ENCODE measurements at places on chromosomes 5 and 9. TPM values are rescaled to one million over a fixed set of nuclear protein-coding genes. Genes with fewer than 3 reads are reported as not detected.
A peak's percentile ranks its signal among the peaks of the same experiment; 100 is the strongest.

DNA sequence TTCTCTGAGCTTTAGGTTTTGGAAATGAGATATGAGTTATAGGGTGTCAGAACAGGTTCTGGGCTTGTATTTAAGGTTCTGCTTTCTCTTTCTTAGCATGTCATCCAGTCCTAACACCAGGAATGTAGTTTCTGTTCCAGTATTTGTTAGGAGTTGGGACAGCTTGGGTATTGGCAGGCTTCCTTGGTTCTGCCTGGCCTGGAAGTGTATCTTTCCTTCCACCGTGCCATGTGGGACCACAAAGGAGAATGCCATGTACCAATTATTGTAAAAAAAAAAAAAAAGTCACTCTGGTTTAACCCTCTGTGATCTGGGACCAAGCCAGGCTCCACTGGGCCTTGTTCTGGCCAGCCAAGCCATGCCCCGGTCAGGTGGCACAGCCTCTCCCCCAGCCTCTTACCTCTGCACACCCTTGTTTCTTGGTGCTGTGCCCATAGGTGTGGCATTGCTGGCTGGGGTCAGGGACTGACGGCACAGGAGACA, 47.8 kb downstream of the ARHGAP26 start:
- no peaks in the 10 kb centered on the region for H3K27me3 ChIP-seq
- DNase-seq, result no peak
- H3K4me3 ChIP-seq, result no peak overlapping the region
- H3K36me3 ChIP-seq, result no peaks in the 10 kb centered on the region
- H3K27ac ChIP-seq, result no peak overlapping the region

- no peaks in the 10 kb centered on the region for H3K36me3 ChIP-seq
- H3K27me3 ChIP-seq, result no peaks in the 10 kb centered on the region
- no peak overlapping the region for H3K4me3 ChIP-seq
- H3K27ac ChIP-seq, result no peak overlapping the region
- peaks cover 5% of the 10 kb centered on the region for H3K4me1 ChIP-seq
These were observed 4.2 kb upstream of the ENTPD8 start for GRCh38 chr9:137445275-137445807.

- no peaks in the 10 kb centered on the region for H3K36me3 ChIP-seq
- H3K4me3 ChIP-seq, result no peak overlapping the region
- no peaks in the 10 kb centered on the region for H3K4me1 ChIP-seq
- no peak for DNase-seq
- H3K27me3 ChIP-seq, result no peaks in the 10 kb centered on the region
- no peak overlapping the region for H3K27ac ChIP-seq
These were observed 75.1 kb upstream of the SPRY4 start for GRCh38 chr5:142399891-142400290.

The SPATA31E1 gene
- total RNA-seq, result not detected

- no peaks in the 10 kb centered on the region for H3K27me3 ChIP-seq
- peaks cover 77% of the 10 kb centered on the region for H3K4me1 ChIP-seq
- peak overlapping the region; percentile 57 for H3K27ac ChIP-seq
- peak; percentile 68 for DNase-seq
These were observed 17.3 kb downstream of the EEIG1 start for GRCh38 chr9:127963359-127964064.

DNA sequence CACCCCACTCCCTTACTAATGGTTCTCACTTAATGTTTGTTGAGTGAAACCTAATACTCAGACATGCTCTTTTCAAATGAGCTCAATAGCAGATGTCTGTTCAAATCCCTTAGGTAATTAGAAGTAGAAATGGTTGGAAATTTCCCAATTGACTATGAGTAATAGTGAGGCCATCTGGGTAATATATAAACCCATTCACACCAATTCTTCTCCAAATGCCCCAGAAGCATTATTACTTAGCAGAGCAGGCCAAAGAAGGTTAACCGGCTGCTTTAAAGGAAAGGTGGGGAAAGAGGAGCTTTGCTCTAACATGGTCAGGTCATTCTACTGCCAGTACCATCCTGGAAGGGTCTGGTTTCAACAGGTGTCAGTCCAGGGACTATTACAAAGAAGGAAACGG, 119.5 kb upstream of the MTAP start:
- peaks cover 5% of the 10 kb centered on the region for H3K27me3 ChIP-seq
- DNase-seq, result no peak
- H3K27ac ChIP-seq, result no peak overlapping the region
- H3K4me1 ChIP-seq, result no peaks in the 10 kb centered on the region
- H3K4me3 ChIP-seq, result no peak overlapping the region

The CER1 gene
- total RNA-seq, result not detected

The HCN1 gene
- not detected for total RNA-seq

The TMEM8B gene
- total RNA-seq, result 22.0 TPM

DNA sequence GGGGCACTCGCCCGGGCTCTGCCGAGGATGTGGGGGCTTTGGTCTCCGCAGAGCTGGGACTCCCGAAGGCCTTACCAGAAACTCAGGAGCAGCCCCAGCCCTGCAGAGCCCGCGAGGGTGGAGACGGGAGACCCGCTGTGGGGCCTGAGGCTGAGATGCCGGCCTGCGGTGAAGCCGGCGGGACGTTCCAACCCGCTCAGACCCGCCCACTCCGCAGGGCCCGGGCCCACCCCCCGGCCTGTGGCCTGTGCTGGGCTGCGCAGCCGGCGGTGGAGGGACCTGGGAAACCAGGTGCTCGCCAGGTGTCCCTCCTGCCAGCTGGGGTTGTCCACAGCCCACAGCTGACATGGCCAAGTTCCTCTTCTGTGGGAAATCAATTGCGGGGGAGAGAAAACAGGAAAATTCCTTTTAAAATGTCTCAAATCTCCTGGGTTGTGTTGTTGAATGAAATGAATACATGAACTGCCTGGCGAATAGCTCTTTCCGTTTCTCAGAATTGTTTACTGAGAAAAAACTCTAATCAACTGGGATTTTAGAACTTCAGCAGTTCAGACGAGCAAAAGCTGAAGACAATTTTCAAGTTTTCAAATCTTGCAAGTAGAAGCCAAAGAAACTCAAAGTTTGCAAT, 49.0 kb upstream of the IRX4 start:
- H3K36me3 ChIP-seq, result no peaks in the 10 kb centered on the region
- peak overlapping the region; percentile 34 for H3K4me3 ChIP-seq
- H3K27me3 ChIP-seq, result peaks cover 33% of the 10 kb centered on the region
- no peaks in the 10 kb centered on the region for H3K4me1 ChIP-seq

DNA sequence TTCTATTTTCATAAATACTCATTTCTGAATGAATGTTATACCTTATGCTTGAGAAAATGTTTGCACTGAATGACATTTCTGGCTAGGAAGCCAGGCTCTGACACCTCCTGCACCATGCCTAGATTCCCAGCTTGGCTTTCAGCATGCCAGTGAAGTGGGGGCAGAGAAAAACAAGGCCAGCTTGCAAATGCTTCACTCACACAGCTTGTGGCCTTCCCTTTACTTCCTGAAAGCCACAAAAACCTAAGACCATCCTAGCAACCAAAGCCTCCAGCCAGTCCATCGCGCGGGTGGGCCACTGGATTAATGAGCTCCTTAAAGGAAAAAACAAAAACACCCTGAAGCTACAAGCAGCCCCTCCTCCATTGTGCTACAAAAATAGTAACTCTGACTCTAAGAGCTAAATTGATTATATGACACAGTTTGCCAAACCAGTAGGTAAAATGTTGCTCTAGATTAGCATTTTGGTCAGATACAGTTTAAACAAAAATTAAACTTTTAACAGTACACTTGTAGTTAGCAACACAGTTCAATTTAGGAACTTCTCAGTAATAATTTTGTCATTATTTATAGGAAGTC, 159.9 kb downstream of the TSSK1B start:
- H3K27ac ChIP-seq, result no peak overlapping the region
- no peaks in the 10 kb centered on the region for H3K4me1 ChIP-seq
- no peak for DNase-seq

DNA sequence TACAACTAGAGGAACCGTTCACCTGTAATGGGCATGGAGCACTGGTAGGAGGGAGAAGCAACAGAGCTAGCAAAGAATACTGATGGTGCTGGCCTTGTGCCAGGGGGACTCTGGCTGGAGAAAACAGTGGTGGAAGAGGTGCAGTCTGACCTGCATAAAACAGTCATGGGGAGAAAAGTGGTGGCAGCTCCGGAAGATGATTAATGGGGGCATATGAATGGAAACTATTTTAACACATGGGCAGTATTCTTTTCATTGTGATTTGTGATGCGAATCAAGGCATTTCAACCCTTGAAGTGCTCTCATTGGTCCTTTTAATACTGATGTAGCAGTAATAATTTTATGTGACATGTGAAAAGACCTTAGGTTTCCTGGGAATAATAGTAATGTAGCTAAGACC, 219.6 kb downstream of the ADAMTS6 start:
- no peaks in the 10 kb centered on the region for H3K27me3 ChIP-seq
- no peak overlapping the region for H3K27ac ChIP-seq
- no peak overlapping the region for H3K4me3 ChIP-seq
- no peaks in the 10 kb centered on the region for H3K36me3 ChIP-seq
- no peaks in the 10 kb centered on the region for H3K4me1 ChIP-seq

DNA sequence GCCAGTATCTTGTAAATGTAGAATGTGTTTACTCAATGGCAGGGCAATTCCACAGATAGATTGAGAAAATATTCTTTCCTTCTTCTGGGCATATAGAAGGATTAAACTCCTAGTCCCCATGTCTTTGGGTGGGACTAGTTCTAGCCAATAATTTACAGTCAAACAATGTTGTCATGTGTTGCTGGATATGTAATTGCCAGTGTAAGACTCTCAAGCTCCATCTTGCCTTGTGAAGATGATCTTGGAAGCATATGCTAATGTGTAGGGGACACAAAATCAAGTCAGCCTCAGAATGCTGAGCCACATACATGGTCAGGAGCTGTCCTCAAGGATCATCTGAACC, 386.9 kb downstream of the CETN3 start:
- H3K27me3 ChIP-seq, result no peaks in the 10 kb centered on the region
- no peak overlapping the region for H3K27ac ChIP-seq
- no peak for DNase-seq

- H3K4me3 ChIP-seq, result no peak overlapping the region
- DNase-seq, result no peak
- H3K4me1 ChIP-seq, result peaks cover 19% of the 10 kb centered on the region
- no peaks in the 10 kb centered on the region for H3K27me3 ChIP-seq
- H3K36me3 ChIP-seq, result no peaks in the 10 kb centered on the region
These were observed 6.3 kb downstream of the MTREX start for GRCh38 chr5:55313870-55314617.

DNA sequence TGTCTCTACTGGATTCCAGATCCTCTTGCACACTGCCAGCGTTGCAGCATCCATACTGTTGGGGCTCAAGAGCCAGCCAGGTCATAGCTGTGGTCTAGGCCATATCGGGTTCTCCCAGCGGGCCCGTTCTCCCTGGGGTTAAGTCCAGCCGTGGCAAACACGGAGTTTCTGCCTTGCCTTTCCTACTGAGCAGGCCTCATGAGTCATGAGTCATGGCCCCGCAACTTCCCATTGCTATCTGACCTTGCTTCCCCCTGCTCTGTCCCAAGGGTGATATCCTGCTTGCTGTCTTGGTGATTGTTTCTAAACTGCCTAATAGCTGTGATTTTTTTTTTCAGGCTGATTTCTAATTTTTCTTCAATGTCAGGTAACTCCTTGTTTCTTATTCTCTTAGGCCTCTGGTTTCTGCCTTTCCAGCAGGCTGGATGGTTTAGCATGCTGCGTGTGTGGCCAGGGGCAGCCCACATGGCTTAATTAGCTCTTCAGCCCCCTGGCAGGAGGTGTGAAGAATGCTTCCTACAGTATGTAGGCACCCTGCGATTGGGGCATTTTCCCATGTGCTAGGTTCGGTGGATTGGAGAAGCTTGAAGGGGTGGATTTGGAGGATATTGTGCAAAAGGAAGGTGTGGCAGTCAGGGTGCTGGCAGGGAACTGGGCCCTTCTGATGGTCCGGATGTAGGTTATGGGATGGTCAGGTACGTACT, 18.7 kb downstream of the DAPK1 start:
- H3K36me3 ChIP-seq, result no peaks in the 10 kb centered on the region
- peak overlapping the region; percentile 54 for H3K27ac ChIP-seq

- no peaks in the 10 kb centered on the region for H3K27me3 ChIP-seq
- peaks cover 36% of the 10 kb centered on the region for H3K4me1 ChIP-seq
- H3K36me3 ChIP-seq, result peaks cover 18% of the 10 kb centered on the region
- peak within 1 kb of the TSS; percentile 75 for H3K4me3 ChIP-seq
- DNase-seq, result peak; percentile 95
These were observed at the start of gene RNF14 for GRCh38 chr5:141968914-141969608. Gene RNF14, plus strand, starts transcription at chr5:141969105. Its CDS starts 4,484 bp downstream, at chr5:141973589.

DNA sequence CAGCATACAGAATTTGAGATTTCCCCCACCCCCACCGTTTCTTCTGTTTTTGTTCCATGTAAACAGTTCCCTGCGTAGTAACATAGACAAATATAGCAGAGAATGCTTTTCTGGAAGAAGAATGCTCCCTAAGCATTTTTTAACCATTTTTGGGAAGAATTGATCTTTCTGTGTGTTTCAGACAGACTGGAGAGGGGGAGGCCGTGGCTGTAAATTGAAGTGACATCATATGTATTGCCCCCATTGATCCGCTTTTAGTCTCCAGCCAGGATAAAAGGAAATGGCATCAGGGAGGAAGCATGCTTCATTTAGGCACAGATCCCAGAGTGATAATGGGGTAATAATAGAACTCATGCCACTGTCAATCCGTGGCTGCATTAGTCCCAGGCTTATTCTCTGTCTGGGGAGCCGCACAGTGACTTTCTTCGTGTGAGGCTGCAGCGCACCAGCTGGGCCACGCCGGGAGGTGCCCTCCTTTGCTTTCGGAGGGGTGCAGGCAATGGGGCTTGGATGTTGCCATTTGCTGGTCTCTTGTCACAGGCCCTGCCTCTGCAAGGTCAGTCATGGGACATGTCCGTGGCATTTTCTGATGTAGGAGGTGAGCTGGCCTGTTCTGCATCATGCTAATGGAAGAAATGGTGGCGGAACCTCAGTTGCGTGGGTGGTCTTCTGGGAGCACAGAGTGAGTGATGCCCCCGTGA, 261.5 kb downstream of the FANCC start:
- DNase-seq, result peak; percentile 39
- peaks cover 62% of the 10 kb centered on the region for H3K4me1 ChIP-seq
- H3K36me3 ChIP-seq, result peaks cover 4% of the 10 kb centered on the region
- H3K4me3 ChIP-seq, result no peak overlapping the region
- H3K27ac ChIP-seq, result peak overlapping the region; percentile 51

- no peaks in the 10 kb centered on the region for H3K4me1 ChIP-seq
- no peaks in the 10 kb centered on the region for H3K36me3 ChIP-seq
- no peak overlapping the region for H3K4me3 ChIP-seq
- no peak overlapping the region for H3K27ac ChIP-seq
These were observed 42.8 kb upstream of the SLIT3 start for GRCh38 chr5:169343766-169344165.

- H3K36me3 ChIP-seq, result no peaks in the 10 kb centered on the region
- no peak overlapping the region for H3K4me3 ChIP-seq
- no peaks in the 10 kb centered on the region for H3K4me1 ChIP-seq
These were observed 23.2 kb upstream of the LVRN start for GRCh38 chr5:115939059-115939458.

The PCDHGA11 gene
- 4.7 TPM for total RNA-seq

DNA sequence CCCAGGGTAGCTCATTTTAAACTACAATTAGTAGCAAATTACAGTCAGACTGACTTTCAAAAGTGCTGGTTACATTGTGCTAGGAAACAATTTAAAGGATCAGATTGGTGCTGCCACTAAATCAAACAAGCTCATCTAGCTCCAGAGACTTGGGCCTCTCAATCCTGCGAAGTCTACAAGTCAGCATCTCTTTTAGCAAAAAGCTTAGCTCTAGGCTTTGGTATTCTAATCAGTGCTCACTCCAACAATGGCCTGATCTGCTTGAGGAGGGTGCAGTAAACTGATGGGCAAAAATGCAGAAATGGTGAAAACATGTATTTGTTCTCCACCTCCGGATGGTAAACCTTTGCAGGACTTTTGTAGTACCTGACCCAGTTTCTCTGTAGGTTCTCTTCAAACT, 47.0 kb upstream of the SEMA6A start:
- no peak overlapping the region for H3K27ac ChIP-seq
- no peak overlapping the region for H3K4me3 ChIP-seq
- peaks cover 3% of the 10 kb centered on the region for H3K4me1 ChIP-seq
- no peak for DNase-seq
- H3K27me3 ChIP-seq, result no peaks in the 10 kb centered on the region
